AG20443 (cell line): ENCODE measurements at places on chromosomes 11 and 22.

DNA sequence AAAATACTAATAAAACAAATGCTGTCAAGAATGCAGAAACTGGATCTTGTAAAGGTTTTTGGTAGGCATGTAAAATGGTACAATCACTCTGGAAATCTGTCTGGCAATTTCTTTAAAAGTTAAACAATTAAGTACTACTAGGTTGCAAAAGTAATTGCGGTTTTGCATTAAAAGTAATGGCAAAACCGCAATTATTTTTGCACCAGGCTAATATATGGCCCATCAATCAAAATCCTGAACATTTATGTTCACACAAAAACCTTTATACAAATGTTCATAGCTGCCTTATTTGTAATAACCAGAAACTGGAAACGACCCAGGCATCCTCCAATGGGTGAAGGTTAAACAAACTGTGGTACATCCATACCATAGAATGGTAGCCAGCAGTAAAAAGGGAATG lies 24.6 kb upstream of the ZDHHC13 start:
- no peak for DNase-seq

- no peak for DNase-seq
These were observed 424.3 kb upstream of the FAT3 start for GRCh38 chr11:91800208-91800914.

DNA sequence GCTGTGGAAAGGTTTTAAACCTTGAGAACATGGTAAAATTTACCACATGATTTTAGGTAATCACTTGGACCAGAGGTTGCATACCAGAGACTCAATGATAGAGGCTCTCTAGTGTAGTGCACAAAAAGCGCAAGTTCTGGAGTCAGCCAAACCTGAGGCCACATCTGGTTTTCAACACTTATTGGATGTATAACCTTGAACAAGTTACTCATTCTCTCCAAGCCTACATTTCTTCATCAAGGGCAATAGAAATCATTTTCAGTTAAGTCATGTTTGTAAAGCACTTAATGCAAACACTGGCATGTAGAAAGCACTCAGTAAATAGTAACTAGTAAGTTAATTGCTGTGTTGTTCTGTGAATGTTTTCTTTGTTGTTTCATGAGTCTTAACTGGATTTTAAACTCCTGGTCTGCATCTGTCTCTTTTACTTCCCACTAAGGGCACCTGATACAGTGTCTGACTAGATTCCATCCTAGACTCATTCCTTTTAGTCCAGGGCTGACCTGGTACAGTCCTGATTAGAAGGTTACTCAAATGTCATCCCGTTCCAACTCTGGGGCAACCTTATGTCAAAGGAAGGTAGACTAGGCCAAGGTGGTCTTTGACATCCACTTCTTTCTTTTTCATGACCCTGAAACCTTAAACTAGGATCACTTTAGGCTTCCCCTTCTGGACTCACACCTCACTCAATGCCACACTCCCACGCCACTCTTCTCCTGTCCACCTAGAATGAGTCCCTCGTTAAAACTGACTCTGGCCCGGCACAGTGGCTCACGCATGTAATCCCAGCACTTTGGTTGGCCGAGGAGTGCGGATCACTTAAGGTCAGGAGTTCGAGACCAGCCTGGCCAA lies 34.5 kb upstream of the EED start:
- DNase-seq: no peak

GRCh38 chr11:30405385-30405784 lies 82.5 kb downstream of the ARL14EP start:
- no peak for DNase-seq

GRCh38 chr11:8370812-8371515 lies 107.3 kb upstream of the LMO1 start:
- no peak for DNase-seq

DNA sequence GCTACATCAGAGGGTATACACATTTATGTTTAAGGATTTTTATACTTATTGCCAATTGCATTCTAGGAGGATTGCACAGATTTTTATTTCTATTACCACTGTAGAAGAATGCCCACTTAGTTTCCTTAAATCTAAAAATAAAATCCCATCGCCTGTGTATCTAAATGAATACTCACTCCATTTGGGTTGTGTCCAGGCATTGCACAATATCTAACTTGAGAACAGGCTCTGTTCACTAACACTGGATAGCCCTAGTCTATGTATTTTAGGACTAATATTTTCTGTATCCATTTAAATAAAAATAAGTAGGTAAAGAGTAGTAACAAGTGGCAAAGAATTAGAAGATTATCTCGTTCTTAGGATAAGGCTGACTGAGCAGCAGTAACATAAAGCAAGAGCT lies 4.1 kb downstream of the C11orf52 start:
- peak; percentile 61 for DNase-seq

DNA sequence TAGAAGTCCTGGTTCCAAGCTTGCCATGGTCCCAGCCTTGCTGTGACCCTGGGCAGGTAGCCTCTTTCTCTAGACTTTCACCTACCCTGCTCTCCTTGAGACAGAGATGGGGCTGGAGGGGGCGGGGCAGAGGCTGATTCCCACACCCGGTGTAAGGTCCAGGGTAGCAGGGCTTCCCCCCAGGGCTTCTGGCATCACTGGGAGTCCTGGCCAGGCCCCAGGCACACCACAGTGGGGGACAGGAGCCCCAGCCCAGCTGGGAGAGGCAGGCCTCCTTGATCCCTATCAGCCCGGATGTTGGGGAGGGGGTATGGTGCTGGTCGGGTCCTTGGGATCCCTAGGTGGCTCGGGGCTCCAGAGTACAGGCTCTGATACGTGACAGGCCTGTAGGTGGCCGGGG lies 1.7 kb upstream of the NUDT8 start:
- no peak for DNase-seq

DNA sequence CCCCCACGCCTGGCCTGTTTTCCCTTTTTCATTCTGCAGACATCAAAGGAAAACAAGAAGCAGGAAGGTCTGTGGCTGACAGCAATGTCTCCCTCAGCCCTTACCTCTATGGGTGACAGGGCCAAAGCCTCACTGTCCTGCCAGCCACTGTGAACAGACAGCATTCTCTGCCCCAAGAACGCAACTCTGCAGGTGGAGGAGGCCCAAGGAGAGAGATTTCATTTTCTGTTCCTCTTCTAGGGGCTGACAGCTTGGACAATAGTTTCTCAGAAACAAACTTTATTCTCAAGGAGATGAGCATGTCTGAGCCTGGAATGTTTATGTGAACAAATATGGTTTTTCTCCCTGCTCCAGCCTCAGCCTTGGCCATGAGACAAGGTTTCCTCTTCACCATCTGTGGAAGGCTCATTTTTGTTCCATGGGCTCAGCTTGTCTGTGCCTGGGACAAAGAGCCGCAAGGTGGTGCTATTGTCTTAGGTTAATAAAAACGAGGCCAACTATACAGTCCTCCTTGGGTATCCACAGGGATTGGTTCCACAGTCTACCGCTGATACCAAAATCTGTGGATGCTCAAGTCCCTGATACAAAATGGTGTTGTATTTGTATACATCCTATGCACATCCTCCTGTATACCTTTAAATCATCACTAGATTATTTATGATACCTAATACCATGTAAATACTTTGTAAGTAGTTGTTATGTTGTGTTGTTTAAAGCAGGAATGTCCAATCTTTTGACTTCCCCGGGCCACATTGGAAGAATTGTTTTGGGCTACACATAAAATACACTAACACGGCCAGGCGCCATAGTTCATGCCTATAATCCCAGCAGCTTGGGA lies 5.8 kb downstream of the PIWIL3 start:
- peak; percentile 82 for DNase-seq

DNA sequence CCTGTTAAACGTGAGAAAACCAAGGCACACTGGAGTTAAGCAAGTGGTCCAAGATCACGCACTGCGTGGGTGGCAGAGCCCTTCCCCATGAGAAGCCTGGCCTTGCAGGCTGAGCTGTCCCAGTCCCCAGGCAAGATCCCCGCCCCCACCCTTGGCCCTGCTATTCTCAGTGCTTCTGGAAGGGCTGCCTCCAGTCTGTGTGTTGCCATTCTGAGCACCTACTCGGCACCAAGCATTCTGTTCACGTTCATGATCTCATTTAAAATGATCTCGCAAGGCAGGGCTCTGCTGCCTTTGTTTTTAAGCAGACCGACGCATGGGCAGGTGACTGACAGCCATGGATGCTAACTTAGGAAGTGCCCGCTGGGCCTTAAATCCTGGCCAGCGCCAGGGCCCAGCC lies 62.8 kb downstream of the PHF21B start:
- no peak for DNase-seq

- DNase-seq: no peak
These were observed 454.5 kb upstream of the API5 start for GRCh38 chr11:42857344-42857743.

DNA sequence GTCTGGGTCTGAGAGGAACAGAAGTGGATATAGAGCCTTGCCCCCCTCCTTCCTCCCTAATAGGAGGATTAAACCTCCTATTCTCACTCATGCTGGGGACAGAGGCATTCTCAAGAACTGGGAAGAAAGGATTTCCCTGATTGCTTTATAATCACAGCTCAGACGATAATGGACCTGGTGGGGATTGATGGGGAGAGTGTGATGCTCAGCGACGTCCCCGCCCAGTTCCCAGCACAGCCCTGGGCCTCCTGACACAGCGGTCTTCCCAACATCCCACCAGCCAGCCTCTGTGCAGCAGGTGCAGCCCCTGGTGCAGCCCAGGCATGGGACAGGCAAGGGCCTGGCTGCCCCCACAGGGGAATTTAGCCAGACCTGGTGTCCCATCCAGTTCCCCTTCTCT lies 28.4 kb downstream of the TRIM29 start:
- DNase-seq: no peak

DNA sequence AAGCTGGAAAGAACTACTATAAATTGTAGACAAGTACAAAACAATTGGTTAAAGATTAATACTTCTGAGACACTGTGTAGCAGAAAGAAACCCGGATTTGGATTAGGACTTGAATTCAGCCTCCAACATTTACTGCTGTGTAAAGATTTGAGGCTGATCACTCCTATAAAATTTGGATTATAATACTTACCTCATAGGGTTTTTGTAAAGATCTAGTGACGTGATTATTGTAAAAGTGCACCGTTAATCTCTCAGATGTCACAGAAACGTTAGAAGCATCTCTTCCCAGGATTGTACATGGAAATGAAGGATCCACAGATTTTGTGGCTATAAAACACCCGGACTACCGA lies 323 bp upstream of the HIKESHI start:
- no peak for DNase-seq

GRCh38 chr11:68350759-68351449 lies 38.5 kb downstream of the LRP5 start:
- DNase-seq: no peak

DNA sequence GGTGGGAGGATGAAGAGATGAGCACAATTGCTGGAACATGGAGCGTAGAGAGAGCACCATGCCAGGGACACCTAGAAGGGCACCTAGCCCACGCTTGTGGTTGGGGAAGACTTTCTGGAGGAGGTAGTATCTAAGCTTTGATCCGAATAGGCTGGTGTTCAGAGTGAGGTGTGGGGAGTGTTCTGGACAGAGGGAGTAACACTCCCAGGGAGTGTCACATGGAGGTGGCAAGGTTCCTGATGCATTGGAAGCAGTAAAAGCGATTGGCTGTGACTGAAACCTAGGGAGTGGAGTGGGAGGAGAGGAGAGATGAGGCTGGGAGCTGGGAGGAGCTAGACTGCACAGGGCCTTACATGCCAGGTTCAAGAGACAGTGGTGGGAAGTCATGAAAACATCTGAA lies 188.0 kb upstream of the NCAM1 start:
- DNase-seq: no peak

GRCh38 chr11:47609675-47610074 lies 15.5 kb upstream of the C1QTNF4 start:
- DNase-seq: no peak

- no peak for DNase-seq
These were observed 28.3 kb downstream of the SLC1A2 start for GRCh38 chr11:35390737-35391682.
